Activated CD8-positive, alpha-beta memory T cell treated with anti-CD3 and anti-CD28 coated beads, Interleukin-2, amount 50 U/mL, for 4 hours (primary cell): ENCODE measurements at places on chromosomes 5 and 9.

- no peak for DNase-seq
Observed at GRCh38 chr5:65811885-65812284, 89.9 kb downstream of the NLN start.

GRCh38 chr5:179800071-179800695 is 6.4 kb downstream of the LTC4S start:
- no peak for DNase-seq

- DNase-seq, result no peak
Observed at GRCh38 chr5:133811168-133811567, 157.3 kb downstream of the C5orf15 start.

DNA sequence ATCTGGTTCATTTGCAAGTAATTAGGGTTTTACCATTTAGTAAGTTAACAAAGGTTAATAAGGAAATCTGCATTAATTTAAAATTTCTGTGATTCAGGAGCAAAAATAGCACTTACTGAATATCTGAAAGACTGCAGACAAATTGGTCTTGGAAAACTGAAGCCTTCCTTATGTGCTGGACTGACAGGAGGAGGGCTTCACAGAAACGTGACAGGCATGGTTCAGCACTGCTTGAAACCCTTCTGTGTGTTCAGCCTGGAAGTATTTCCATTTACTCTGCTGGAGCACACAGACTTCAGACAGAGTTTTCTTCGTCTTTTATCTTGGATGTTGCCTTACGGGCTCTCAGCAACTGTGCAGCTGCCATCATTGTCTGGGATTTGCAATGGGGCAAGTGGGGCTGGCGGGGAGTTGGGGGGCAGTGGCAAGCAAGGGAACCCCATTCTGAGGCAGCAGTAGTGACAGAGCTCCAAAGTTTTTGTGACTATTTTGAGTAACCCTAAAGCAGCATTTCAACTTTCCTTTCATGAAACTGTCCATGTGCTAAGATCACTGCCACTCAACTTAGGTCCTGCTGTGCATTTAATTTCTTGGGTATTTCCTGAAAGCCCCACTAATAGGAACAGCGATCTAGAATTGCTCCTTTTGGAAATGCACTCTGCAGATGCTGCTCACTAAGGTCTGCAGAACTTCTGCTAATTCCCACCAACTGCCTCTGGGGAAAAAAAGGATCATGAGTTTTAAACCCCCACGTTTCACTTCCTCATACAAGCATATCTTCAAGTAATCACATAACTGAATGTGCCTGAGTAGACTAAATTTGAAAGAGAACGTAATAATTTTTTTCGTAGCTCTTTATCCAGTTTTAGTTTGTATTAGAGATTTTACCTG is 56.6 kb downstream of the KCNN2 start:
- DNase-seq, result no peak

DNA sequence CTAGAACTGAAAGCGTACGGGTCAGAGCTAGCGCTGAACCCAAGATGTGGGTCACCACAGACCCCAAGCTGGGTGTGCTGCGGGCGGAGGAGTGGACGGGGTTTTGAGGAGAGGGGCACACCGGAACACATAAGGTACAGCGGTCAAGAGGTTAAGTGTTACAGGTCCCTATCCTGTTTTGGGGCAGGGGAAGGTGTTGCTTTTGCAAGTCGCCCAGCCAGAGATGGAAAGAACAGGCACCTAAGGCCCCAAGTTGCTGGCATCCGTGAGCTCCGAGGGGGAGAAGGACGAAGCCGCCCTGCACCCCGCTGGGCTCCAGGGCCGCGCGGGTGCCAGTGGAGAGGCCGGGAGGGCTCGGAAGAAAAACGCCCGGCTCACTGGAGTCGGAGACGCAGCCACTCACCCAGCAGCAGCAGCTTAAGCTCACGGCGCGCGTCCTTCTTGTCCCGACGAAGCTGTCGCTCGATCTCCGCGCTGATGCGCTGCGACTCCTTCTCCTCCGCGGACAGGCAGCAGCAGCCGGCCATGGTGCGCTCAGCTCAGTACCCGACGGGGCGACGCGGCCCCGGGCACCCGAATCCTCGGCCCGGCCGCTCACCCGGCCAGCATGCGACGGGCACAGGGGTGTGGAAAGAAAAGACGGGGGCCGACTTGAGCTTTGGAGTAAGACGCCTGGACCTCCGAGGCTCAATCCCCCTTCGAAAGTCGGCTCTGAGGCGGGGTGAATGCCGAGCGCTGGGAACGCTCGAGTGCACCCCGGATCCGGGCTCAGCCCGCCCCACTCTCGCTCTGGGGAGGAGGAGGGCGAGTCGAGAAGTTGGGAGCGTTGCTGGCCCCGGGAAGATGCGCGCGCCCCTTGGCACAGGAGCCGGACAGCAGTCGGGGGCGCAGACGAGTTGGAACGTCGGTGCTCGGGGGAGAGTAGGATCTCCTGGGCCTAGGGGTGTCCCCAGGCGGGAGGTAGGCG is 572 bp downstream of the GNA14 start:
- DNase-seq, result no peak

- DNase-seq, result no peak
Observed at GRCh38 chr9:116269250-116269649, 115.7 kb downstream of the PAPPA start.

GRCh38 chr5:111782216-111782615 is 25.2 kb upstream of the NREP start:
- no peak for DNase-seq
